Kidney (tissue), 22 donors: ENCODE measurements at places on chromosomes 1 and 21.
A peak's percentile ranks its signal among the peaks of the same experiment; 100 is the strongest.

DNA sequence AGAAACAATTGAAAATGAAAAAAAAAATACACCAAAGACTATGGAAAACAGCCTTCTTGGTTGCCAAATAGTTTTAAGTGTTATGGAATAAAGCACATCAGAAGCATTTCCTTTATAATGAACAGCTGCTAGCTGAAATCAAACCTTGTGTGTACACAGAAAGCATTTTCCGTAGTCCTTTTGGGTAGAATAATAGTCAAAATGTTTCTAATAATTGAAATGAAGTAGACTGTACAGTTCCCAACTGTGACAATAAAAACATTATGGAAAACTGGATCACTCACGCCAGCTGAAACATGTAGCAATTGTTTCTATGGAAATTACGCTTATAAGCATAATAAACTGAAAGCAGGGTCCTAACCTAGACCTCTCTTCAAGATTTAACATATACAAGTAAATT lies 856.3 kb upstream of the B3GALT2 start:
- no peak for DNase-seq

DNA sequence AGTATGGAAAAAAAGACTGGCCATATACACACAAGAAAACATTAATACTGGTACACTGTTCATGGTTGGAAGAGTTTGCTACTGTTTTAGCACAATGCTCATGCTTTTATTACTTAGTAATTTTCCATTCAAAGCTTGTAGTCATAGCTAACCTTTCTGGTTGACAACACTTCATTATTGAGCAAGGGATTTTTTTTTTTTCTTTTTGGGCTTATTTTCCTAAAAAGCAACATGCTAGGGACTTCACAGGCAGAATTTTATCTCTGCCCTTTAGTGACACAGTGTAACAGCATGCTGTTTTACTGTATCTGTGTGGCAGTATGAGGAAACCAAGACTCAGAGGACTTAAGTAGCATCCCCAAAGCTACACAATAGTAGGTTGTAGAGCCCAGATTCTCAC lies 58.5 kb downstream of the FGGY start:
- no peak for DNase-seq

GRCh38 chr1:57889676-57890320 lies 465.9 kb upstream of the DAB1 start:
- no peak for DNase-seq

DNA sequence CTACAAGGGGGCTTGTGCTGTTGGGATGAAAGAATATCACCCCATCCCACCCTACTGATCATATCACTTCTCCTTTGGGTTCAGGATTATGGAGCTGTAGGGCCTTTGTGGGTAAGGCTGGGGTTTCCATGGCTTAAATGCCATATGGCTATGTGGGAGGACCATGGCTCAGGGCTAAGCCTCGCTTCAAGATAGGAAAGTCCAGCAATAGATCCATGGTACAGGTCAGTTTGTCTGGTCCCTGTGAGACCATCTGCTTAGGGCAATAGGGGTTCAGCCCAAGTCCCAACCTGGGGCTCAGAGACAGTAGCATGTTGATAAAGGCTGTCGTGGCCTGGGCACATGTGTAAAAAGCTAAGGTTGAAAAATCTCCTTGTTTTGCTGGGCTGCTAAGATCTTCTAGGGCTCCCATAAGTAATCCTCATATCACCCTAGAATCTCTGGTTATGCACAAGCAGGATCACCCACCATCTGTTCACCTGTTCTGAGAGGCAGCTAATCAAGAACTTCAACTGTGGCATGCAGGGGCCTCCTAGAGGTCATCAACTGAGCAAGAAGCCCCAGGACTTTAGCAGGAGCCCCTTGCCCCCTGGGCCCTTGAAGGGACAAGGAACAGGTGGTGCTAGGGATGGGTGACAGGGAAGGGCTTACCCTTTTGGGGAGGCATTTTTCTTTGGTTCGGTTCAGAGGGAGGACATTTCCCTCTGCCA lies 66.5 kb downstream of the UBE2T start:
- DNase-seq, result no peak

- no peak for DNase-seq
These were observed 291.0 kb downstream of the CHRM3 start for GRCh38 chr1:239677362-239677761.

DNA sequence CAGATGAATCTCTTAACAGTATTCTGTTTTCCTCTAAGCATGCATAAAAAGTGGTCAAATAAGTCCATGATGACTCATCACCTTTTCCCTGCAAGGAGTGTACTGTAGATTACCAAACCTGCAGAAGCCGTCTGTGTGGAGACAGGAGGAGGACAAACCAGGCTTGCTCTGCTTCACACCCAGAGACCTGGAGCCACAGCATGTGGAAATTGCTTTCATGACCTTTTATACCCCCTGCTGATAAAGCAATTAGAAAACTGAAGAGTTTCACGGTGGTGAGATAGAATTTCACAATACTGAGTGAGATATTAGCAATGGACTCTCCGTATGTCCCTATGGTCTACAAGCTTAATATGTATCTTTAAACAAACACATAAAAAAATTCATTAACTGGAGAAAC lies 9.4 kb downstream of the CORT start:
- DNase-seq, result no peak

- DNase-seq, result no peak
These were observed 28.7 kb downstream of the PTGFR start for GRCh38 chr1:78519446-78519845.

DNA sequence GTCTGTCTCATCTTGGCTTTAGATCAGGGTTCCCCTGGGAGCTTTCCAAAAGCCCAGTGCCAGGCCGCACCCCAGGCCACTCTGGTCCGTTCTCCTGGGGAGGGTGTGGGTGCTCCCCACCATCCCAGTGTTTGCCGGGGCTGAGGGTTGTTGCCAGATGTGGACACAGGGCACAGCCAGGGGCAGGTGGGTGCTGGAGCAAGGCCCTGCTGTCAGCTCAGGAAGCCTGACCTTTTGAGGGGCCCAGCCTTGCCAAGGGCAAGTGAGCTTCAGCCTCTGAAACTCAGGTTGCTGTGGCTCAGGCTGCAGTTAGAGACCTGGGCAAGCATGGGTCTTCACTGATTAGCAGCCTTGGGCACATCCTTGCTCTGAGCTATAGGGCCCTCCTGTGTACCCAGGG lies 22.8 kb upstream of the ZBTB21 start:
- DNase-seq, result no peak

DNA sequence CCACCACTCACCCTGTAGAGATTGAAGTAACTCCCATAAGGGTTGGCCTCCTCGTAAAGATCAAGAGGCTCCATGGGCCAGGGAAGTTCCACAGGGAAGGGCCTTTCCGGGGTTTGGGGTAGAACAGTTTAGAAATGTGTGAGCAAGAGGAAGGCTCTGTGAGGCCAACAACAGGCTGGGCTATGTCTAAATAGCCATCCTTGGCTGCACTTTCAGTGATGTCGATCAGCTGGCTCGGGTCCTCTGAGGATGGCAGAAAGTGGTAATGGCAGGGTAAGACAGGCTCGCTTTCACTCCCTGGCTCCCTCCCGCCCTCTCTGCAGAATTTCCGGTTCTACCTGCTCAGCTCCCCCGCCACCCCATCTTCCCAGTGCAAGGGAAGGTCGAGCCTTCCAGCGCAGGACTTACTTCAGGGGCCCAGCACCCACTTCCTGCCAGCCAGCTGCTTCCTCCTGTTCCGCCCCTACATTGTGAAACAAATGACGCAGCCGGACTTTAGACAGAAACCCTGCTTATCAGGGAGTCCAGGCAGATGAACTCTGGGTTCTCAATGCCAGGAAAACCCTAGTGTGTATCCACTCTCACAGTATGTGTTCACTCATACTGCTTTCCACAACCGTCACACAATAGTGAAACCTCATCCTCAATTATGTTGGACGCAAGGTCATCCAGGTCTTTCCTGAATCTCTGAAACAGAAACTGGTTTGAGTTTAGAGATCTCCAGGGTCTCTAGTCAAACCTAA lies 7.3 kb downstream of the F11R start:
- DNase-seq, result peak; percentile 94

- DNase-seq, result no peak
These were observed 314.8 kb upstream of the CXADR start for GRCh38 chr21:17197996-17198395.

- DNase-seq, result no peak
These were observed 144.5 kb downstream of the C1orf21 start for GRCh38 chr1:184531296-184531695.

- no peak for DNase-seq
These were observed 7.1 kb upstream of the DDI2 start for GRCh38 chr1:15610167-15610566.

- DNase-seq, result no peak
These were observed 163.2 kb upstream of the COL6A1 start for GRCh38 chr21:45818276-45818903.

- DNase-seq, result no peak
These were observed 70.6 kb upstream of the GJB5 start for GRCh38 chr1:34684266-34684665.

- no peak for DNase-seq
These were observed 342.2 kb downstream of the CAMTA1 start for GRCh38 chr1:7127322-7128075.

DNA sequence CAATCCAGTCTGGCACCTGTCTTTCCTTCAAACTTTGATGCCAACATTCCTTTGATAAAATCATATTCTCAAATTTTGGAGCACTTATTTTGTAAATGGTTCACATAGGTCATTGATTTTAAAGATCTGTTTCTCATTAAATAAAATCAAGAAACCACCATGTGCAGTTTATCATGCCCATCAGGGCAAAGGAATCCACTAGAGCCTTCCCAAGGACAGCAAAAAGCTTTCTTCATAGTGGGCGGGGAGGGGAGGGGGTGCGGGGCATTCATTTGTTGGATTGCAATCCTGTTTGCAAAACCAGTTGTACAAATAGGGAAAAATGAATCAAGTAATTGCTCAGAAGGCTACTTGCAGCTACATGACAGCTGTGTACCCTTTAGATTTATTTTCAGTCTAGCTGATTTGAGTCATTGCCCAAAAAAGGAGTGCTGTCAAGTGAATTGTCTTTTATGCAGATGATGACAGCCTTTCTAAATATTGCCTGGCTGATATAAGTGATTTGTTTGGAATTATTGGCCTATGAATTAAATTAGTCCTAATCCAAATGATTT lies 23.0 kb downstream of the LRRC8B start:
- no peak for DNase-seq

GRCh38 chr1:77643456-77643855 lies 39.0 kb downstream of the ZZZ3 start:
- no peak for DNase-seq

GRCh38 chr1:60835649-60836048 lies 246.7 kb upstream of the NFIA start:
- no peak for DNase-seq

DNA sequence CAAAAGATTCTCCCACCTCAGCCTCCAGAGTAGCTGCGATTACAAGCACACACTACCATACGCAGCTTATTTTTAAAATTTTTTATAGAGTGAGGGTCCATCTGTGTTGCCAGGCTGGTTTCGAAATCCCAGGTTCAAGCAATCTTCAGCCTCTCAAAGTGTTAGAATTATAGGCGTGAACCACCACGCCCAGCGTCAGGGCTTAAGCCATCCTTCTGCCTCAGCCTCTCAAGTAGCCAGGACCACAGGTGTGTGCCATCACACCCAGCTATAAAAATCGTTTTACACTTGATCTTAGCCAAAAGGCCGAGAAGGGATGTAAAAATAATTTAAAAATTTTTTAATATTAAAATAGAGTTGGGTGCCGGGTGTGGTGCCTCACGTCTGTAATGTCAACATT lies 4.3 kb upstream of the SLC25A33 start:
- DNase-seq, result no peak

DNA sequence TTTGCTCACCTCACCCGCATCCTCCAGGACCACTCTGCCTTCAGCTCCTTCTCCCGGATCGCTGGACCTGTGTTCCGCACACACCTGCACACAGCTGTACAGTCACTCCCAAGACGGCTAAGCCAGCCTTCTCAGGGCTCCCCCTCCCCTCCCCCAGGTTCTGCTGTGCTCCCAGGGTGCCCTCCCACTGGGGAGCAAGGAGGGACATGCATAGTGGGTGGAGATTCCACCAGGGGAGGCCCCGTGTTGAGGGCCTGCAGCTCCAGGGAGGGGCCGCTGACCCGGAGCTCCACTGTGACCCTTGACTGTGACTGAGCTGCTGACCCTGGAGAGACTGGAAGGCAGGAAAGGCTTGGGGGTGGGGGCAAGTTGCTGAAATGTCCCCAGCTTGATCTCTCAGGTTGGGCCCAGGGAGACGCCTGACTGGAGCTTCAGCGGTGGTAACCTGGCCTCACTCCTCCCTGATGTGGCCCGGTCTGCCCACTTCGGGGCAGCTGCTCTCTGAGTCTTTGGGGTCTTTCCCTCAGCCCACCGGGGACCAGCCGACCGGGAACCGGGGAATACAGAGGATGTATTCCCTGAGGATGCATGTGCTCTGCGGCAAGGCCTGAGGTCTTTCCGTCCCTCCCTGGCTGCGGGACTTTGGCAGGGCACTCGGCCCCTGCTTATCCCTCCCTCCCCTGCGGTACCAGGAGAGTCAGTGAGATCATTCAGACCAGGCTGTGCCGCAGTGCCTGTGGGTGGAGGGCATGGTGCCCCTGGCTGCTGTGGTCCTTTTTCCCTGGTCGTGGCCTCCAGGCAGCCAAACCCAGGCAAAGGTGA lies 28.6 kb upstream of the PLCH2 start:
- no peak for DNase-seq

DNA sequence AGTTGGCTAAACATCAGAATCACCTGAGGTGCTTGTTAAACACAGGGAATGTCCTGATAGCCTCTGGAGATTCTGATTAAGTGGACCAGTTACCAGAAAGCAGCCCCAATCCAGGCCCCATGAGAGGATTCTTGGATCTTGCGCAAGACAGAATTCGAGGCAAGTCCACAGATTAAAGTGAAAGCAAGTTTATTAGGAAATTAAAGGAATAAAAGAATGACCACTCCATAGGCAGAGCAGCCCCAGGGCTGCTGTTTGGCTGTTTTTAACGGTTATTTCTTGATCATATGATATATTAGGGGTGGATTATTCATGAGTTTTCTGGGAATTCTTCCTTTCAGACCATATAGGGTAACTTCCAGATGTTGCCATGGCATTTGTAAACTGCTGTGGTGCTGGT lies 176.2 kb downstream of the ROR1 start:
- peak; percentile 65 for DNase-seq

GRCh38 chr1:222975472-222976122 lies 160.8 kb downstream of the DISP1 start:
- DNase-seq, result peak; percentile 23

- DNase-seq, result no peak
These were observed 797.3 kb downstream of the PLA2G4A start for GRCh38 chr1:187626056-187626455.

DNA sequence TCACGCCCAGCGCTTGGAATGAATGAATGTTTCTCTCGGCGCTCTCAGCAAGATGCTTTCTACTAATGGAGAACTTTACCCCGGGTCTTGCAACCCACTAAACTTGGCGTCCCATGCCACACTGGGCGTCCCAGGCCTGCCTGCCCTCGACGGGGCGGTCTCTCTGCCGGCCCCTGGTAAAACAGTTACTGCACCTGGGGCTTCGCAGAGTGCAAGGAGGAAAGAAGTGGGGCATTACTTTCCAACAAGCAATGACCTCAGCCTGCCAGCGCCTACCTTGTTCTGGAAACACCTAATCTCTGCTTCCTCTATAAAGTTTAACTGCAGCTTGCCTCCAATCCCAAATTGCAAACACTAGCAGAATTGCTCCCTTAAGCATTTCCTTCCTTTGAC lies 27.8 kb upstream of the NFIA start:
- DNase-seq, result peak; percentile 16
